NK-92 treated with Interleukin-12 subunit alpha and Interleukin-12 subunit beta, amount 100 ng/mL, for 24 hours (cell line): ENCODE measurements at places on chromosomes 3 and 15.

DNA sequence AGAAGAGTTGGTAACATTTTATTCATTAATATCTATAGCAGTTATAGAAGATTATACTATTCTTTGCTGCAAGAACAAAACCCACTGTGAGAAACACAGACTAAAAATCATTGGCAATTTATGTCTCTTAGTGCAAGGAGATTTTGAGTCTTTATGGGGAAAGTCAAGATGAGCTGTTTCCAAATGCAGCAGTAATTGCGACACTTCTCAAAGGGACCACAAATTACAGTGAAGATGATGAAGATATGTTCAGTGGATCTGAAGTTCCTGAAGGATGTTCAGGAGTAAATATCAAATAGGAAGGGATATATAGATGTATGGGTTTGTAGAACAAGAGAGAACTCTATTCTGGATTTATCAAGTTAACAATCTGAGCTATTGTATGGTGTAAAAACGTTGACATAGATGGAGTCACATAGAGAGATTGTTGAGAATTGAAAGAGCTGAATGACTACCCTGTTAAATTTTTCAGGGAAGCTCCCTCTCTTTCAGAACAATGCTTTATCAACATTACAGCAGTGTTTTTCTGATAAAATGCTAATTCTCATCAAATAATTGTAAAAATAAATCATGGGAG is 71.8 kb downstream of the DTWD1 start:
- DNase-seq, result no peak

- no peak for DNase-seq
Measured at GRCh38 chr3:52849656-52850055, 14.8 kb upstream of the MUSTN1 start.

DNA sequence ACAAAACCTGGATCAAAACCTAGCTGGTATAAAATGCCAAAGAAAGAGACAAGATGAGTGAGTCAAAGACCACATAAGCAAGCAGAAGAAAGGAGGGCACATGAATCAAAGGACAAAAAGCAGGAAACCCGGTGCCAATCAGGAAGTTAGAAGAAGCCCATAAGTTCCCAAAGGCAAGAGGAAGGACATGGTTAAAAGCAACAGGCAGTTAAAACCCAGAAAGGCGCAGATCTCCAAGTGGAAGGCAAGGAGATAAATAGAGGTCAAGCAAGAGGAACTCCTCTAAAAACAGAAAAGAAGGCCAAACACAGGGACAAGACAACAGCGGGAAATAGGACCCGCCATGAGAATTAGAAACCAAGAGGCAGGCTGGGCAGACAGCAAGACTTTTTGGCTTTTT is 4.4 kb downstream of the TMOD2 start:
- no peak for DNase-seq

DNA sequence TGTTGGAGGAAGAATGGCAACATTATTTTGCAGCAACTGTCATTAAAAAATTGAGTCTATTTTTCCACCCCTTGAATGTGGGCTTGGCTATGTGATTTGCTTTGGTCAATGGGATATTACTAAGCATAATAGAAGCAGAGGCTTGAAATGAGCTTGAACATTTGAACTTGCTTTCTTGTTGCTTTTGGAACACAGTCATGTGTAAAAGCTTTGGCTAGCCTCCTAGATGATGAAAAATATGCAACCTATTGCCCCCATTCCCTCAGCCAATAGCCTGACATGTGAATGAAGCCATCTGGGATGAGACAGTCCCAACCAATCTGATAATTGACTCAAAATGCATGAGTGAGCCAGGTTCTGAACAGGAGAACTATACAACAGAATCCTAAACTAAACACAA is 78.4 kb downstream of the PLSCR2 start:
- no peak for DNase-seq

DNA sequence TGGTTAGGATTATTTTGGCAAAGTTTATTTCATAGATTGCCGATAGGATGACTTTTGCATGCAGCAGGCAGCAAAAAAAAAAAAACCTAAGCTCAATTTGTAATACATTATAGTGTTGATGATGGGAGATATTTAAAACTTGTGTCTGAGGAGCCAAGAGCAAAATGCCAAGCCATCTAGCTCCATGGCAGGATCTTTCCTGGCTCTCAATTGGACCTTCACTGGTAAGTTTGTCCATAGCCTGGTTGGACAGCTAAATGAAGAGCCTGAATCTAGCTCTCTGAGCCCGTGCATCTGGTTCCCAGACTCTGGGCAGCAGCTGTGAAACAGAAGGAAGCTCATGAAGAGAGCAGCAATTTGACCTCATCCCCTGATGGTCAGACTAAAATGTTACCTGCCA is 17.5 kb downstream of the STAC start:
- DNase-seq, result no peak

GRCh38 chr3:113136071-113136470 is 75.3 kb upstream of the BOC start:
- no peak for DNase-seq

DNA sequence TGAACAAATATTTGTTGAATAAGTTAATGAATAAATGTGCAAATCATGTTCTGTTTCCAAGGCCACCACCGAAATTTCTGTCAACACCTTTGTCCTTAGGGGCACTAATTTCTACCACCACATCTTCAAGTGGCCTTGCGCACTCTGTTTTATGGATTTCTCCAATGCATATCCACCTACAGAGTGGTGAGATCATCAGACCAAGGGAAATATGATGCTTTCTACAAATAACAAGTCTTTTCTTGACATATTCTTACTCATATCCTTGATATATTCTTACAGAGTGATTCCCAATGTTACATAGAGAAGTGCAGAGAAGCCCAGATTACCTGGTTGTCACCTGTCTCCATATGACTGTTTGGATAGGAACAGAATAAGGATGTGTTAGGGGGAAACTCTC is 36.1 kb upstream of the TMCO5A start:
- no peak for DNase-seq

GRCh38 chr15:63531586-63531985 is 27.2 kb downstream of the USP3 start:
- DNase-seq, result no peak

DNA sequence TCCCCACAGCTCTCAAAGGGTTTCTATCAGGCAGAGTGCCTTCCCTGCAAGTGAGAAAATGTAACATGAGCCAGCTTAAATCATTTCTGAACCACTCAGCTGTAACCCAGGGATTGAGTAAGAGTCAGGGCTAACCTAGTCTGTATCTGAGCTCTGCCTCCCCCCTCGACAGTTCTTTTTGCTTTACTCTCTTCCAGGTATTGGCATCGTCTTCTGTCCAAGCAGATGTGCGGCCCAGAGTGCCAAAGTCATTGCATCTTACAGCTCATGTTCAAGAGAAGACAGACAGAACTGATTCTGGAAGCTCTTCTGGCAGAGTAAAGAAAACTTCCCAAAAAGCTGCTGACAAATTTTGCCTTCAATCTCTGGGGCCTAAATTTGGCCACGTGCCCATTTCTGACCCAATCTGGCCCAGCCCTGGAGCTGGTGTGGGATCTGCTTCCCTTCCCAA is 74.8 kb downstream of the ABHD5 start:
- no peak for DNase-seq

DNA sequence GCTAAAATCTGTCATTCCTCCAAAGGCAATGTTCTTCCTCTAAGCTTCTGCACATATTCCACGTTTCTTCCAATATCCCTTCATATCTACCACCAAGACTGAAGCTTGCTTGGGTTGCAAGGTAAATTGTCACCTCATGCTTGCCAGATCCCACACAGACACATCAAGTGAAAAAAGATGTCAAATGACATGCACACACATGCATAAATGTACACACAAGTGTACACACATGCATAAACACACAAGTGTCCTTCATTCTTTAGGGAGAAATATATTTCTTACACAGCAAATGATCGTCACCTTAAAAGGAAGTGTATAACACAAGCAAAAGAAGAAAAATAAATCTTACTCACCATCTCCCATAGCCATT is 59.4 kb downstream of the CLASP2 start:
- no peak for DNase-seq

DNA sequence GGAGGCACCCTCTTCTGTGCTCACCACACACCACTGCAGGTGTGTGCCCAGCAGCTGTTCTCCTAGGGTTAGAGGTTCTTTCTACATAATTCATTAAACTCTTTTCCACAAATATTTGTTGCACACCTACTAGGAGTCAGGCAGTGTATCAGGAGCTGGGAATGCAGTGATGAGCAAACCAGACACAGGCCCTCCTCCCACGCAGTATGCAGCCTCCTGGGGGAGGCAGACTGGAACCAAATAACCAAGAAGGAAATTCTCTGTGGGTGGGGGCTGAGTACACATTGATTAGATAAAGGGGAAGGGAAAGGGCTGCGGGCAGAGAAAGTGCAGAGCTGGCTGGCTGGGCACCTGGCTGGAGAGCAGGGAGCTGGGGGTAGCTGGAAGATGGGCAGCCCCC is 18.5 kb upstream of the C3orf22 start:
- no peak for DNase-seq

DNA sequence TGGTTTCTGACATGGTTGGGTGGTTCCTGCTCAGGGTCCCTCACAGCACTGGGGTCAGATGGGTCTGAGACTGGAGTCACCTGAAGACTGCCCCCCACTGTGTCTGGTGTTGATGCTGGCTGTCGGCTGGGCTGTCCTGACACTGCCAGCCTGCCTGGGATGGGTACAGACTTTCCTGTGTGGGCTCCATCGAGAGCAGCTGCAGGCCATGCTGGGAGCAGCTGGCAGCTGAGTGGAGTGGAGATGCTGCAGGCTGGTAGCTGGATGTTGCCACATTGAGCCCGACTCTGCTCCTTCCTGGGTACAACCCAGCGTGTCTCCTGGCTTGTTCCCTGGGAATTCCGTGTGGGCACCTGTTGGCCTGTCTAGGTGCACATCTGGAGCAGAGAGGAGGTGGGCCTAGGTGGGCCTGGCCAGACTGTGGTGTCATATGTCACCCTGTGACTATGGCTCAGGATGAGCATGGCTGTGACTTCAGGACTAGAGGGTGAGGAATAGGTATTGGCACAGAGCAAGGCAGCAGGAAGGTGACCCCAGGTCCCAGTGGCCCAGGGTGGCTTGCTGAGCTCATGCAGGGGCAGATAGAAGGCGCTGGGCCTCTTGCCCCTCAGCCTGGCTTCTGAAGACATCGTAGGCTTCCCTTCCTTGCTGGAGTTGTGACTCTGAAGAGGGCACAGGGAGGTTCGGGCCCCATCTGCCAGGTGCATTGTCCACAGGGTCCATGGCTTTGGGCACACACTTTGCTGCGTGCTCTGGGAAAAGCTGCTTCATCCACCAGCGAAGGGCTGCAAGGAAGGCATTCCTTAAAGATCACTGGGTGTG is 40.0 kb upstream of the PRR23E start:
- no peak for DNase-seq

GRCh38 chr3:24472358-24472757 is 22.3 kb downstream of the THRB start:
- DNase-seq, result no peak

DNA sequence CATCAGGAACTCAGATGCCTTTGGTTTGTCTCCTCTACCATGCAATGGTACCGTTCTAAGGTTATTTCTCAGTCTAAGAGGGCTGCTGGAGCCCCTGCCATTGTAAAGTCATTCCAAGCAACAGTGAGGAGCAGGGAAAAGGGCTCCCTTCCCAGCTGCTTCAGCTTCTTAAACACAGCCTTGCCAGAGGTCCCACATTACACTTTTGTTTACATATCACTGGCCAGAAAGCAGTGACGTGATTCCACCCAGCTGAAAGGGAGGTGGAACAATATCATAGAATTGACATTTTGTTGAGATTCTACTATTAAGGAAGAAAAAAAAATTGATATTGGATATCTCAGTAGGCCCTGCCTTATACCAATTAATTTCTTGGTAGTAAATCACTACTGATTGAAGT is 194.6 kb downstream of the SUCLG2 start:
- DNase-seq, result no peak

DNA sequence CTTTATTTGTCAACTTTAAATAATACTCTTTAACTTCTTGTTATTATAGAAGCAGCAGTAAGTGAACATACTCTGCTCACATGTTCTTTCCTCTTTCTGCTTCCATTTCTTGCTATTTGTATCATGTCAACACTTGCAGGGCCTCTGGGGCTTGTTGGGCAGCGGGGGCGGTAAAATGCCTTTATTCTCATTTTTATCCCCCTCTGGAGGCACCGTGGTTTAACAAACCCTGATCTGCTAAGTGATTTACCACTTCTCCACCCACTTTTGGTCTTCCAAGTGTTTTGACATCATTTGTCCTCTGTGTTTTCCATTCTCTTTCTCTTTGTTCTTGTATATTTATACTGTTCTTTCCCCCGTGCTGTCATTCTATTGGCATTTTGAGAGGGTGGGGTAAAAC is 33.9 kb downstream of the SCN10A start:
- DNase-seq, result no peak

- DNase-seq, result no peak
Measured at GRCh38 chr3:55984626-55985025, 483.6 kb downstream of the ERC2 start.

- DNase-seq, result no peak
Measured at GRCh38 chr3:146638718-146639117, 33.6 kb upstream of the PLSCR5 start.

DNA sequence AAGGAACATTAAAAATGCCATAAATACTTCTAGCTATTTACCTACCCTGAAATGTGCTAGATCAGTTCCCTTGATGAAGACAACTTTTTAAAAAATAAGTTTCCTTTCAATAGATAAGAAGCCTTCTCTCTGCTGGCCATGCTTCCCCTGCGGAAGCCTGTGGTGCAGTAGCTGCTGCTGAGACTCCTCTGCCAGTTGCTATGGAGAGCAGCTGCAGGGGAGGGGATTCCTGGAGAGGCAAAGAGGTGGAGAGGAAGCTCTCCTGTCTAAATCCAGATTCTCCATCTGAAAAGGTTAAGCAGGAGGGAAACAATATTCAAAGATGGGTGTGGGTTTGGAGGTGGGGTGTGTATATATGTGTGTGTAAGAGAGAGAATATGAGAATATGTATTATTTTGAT is 69.8 kb upstream of the BFSP2 start:
- DNase-seq, result no peak

DNA sequence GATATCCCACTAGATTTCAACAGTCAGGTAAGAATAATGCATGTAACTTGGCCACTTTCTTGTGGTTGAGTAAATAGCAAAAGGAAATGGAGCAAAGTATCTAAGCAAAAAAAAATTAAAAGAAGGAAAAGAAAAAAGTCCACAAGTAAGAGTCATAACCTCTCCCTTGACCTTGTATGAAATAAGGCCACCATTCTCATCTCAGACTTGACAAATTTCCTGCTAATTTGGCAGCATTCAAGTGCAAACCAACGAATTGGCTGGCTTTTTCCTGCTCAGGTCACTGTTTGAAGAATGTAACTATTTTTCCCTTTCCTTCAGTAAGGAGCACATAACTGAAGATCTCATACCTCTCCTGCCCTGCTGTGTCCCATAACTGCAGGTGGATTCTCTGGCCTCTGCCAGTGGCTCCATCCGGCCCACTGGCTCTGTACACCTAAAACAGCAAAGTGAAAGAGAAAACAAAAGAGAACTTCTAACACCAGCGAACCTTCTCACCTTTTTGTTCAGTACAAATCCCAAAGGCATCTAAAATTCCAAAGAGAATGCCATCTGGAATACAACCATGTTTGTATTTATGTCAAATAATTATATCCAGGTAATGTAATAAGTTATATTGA is 33.4 kb upstream of the RSL24D1 start:
- no peak for DNase-seq
